Esophagus squamous epithelium (tissue), 5 donors: ENCODE measurements at places on chromosomes 7 and 10. TPM values are rescaled to one million over a fixed set of nuclear protein-coding genes. Genes with fewer than 3 reads are reported as not detected.

PNLIPRP3 gene
- 1.9 TPM for total RNA-seq

BCL7B gene
- 45.5 TPM for total RNA-seq

COL1A2 gene
- 38.1 TPM for total RNA-seq

CTAGE8 gene
- 0.23 TPM for total RNA-seq

DNA sequence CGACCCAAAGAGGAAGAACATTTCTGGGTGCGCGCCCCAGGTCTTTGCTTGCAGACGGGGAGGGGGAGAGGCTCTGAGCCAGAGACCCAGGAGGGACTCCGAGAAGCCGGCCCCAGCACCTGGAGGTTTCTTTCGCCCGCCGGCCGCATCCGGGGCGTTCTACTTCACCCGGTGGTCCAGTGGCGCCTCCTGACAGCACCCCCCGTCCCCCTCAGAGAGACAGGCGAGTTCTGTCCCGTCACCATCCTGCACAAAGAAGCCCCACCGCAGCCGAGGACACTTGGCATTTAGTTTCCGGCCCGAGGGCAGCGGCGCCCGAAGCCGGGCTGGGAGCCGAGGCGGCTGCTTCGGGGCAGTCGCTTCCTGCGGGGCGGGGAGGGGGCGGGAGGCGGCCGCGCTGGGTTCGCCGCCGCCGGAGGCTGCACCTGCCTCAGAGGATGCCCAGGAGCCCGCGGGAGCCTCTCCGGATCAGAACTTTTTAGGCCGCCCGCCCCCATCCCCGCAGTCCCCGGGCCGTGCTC lies at the start of gene TMEM178B:
TMEM178B (plus strand) TSS at position 424 of the 521 bp plus-strand sequence.
- H3K36me3 ChIP-seq, result no peaks in the 10 kb centered on the region
- H3K27ac ChIP-seq, result no peak within 1 kb of the TSS
- peaks cover 24% of the 10 kb centered on the region for H3K4me1 ChIP-seq
- DNase-seq, result no peak

DNA sequence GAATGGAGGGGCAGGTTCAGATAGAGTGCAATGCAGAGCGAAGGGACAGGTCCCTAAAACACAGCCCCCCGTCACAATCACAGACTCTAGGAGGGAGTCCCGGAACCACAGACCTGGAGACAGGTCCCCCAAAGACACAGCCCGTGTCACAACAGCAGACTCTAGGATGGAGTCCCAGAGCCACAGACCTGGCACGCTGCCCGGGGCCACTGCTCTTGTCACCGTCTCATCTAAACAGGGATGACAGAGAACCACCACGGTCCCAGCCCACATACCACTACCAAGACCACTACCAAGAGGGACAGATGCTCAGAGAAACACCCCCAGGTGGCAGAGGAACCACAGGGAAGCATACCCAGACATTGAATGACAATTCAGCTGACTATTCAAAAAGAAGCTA lies 183.9 kb downstream of the TCERG1L start:
- H3K4me1 ChIP-seq, result no peaks in the 10 kb centered on the region
- no peak for DNase-seq
- no peaks in the 10 kb centered on the region for H3K36me3 ChIP-seq
- H3K27me3 ChIP-seq, result no peaks in the 10 kb centered on the region
- no peak overlapping the region for H3K27ac ChIP-seq
- H3K4me3 ChIP-seq, result no peak overlapping the region

- H3K4me1 ChIP-seq, result peaks cover 37% of the 10 kb centered on the region
- no peak for DNase-seq
- peak overlapping the region; percentile 99 for H3K27ac ChIP-seq
- no peaks in the 10 kb centered on the region for H3K36me3 ChIP-seq
These were observed 12.0 kb downstream of the HOXA4 start for GRCh38 chr7:27118580-27118979.

GRCh38 chr10:51403521-51403920 lies 295.9 kb downstream of the CSTF2T start:
- H3K36me3 ChIP-seq, result no peaks in the 10 kb centered on the region
- H3K4me3 ChIP-seq, result no peak overlapping the region
- no peak overlapping the region for H3K27ac ChIP-seq
- no peaks in the 10 kb centered on the region for H3K4me1 ChIP-seq
- DNase-seq, result no peak
- H3K27me3 ChIP-seq, result no peaks in the 10 kb centered on the region

DNA sequence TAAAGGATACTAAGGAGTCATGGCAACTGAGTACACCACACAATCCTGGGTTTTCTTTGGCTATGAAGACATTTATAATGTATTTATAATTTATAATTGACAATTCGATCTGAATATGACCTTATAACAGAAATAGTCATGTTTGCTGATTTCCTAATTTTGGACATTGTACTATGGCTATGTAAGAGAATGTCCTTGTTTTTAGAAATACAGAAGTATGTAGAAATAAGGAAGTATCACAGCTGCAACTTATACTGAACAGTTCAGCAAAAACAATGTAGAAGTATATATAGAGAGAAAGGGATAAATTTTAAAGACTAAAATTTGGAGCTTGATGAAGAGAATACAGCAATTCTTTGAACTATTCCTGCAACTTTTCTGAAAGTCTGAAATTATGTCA lies 32.6 kb downstream of the PRLHR start:
- H3K27me3 ChIP-seq, result no peaks in the 10 kb centered on the region
- H3K27ac ChIP-seq, result no peak overlapping the region
- DNase-seq, result no peak
- H3K36me3 ChIP-seq, result no peaks in the 10 kb centered on the region

DNA sequence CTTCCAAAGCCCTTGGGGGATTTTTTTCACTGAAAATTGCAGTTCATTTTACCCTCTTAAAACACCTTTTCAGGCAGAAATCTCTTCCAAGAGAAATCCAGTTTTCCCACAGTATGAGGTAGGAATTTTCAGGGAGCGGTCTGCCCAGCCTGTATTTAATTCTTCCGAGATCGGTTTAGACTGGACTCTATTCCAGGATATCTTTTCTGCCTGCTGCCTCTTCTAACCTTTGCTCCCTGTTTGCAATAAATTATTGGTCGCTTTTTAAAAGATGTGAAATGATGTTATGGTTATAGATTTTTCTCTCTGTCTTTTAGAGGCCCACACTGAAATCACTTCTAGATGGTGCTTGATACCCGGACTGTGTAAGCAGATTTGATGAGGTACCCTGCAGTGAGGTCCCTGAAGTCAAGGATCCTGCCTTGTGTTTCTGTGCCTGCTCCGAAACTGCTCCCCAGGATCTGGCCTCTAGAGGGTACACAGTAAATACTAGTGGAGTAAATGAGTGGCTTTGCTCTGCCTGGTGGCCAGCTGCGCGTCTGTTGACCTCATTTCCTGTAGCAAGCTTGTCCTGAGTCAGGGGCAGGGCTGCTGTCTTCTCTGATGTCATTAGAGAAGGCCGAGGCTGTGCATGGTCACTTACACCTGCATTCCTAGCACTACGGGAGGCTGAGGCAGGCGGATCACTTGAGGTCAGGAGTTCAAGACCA lies 191.6 kb downstream of the FANK1 start:
- no peaks in the 10 kb centered on the region for H3K36me3 ChIP-seq
- H3K27me3 ChIP-seq, result no peaks in the 10 kb centered on the region
- no peak for DNase-seq
- H3K4me1 ChIP-seq, result no peaks in the 10 kb centered on the region

DNA sequence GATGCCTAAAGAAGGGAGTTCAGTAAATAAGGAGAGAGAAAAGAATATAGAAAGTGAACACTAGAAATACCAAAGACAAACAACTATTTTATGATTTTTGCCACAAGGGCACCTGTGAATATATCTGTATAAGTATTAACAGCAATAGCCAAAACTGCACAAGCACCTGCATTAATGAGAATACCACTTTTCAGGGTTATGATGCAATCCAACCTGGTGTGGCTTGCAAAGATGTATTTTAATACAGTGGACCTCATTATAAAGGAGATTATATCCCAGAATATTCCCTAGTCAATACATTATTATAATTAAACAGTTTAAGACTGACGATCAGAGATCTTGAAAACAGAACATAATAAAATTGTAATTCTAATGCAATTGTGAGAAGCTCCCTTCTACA lies 4.0 kb downstream of the BRAF start:
- no peak for DNase-seq
- H3K4me1 ChIP-seq, result peaks cover 43% of the 10 kb centered on the region
- no peak overlapping the region for H3K27ac ChIP-seq
- H3K27me3 ChIP-seq, result no peaks in the 10 kb centered on the region

- DNase-seq, result no peak
- H3K27me3 ChIP-seq, result no peaks in the 10 kb centered on the region
- no peak overlapping the region for H3K4me3 ChIP-seq
- no peaks in the 10 kb centered on the region for H3K4me1 ChIP-seq
These were observed 235.8 kb downstream of the PAXIP1 start for GRCh38 chr7:154767142-154767541.

GRCh38 chr10:49360271-49361177 lies 35.4 kb downstream of the DRGX start:
- no peak overlapping the region for H3K4me3 ChIP-seq
- H3K4me1 ChIP-seq, result peaks cover 5% of the 10 kb centered on the region
- no peak for DNase-seq
- no peaks in the 10 kb centered on the region for H3K27me3 ChIP-seq
- no peaks in the 10 kb centered on the region for H3K36me3 ChIP-seq
- no peak overlapping the region for H3K27ac ChIP-seq

- no peak overlapping the region for H3K4me3 ChIP-seq
- no peaks in the 10 kb centered on the region for H3K4me1 ChIP-seq
- H3K27me3 ChIP-seq, result no peaks in the 10 kb centered on the region
- H3K27ac ChIP-seq, result no peak overlapping the region
These were observed 362.7 kb downstream of the REEP3 start for GRCh38 chr10:63883861-63884260.

DNA sequence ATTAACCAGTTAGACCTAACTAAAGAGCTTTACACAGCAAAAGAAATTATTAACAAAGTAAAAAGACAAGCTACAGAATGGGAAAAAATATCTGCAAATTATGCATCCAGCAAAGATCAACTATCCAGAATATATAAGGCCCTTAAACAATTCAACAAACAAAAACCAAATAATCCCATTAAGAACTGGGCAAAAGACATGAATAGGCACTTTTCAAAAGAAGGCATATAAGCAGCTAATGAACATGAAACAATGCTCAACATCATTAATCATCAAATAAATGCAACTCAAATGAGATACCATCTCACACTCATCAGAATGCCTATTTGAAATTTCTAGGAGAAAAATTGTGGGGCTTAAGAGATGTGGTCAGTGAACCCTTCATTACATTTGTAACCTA lies 15.0 kb upstream of the DMTF1 start:
- no peak overlapping the region for H3K4me3 ChIP-seq
- no peaks in the 10 kb centered on the region for H3K36me3 ChIP-seq
- H3K27ac ChIP-seq, result no peak overlapping the region
- no peaks in the 10 kb centered on the region for H3K4me1 ChIP-seq
- no peaks in the 10 kb centered on the region for H3K27me3 ChIP-seq

- no peak overlapping the region for H3K4me3 ChIP-seq
- H3K36me3 ChIP-seq, result no peaks in the 10 kb centered on the region
- DNase-seq, result no peak
- no peak overlapping the region for H3K27ac ChIP-seq
These were observed 159.8 kb downstream of the AOAH start for GRCh38 chr7:36564489-36564888.

- no peaks in the 10 kb centered on the region for H3K36me3 ChIP-seq
- H3K27ac ChIP-seq, result no peak overlapping the region
- no peak for DNase-seq
- H3K27me3 ChIP-seq, result no peaks in the 10 kb centered on the region
These were observed 78.7 kb upstream of the KMT2E start for GRCh38 chr7:104935276-104935675.
